ENCODE measurements at places on chromosomes 4 and X.

DNA sequence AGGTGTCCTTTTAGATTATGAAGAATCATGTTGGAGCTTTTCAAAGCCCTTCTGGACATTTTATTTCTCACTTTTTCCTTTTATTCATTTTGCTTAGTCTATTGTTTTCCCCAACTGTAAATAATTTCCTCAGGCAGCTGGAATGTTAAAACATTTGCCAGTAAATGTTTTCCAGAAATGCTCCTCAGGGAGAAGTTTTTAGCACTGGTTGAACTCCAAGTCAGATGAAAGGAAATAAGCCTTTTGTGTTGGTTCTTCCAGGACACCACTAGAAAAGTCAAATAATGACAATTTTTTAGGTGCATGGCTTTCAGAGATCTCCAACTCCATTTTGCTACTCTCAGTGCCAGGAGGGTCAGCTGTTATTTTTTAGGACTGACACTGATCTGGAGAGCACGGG is 127.9 kb downstream of the IL13RA2 start:
- DNase-seq: no peak

- DNase-seq: no peak
Observed at GRCh38 chrX:2823795-2824386, 4.8 kb upstream of the GYG2 start.

DNA sequence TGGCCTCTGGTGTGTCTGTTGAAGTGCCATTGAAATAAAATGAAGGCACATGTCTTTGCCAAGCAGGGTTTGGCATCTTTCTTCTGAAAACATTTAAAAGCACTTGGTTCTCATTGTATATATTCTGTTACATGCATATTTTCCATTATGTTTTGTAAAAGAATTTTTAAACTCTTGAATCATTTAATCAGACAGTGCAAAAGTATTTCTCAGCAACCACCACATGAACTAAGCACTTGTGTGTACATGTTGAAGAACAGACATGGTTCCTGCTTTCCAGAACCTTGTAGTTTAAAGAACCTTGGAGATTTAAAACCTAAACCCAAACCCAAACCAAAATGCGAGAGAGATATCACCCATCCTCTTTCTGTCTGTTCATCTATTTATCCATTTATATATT is 220.3 kb upstream of the GIMD1 start:
- no peak for DNase-seq

GRCh38 chr4:57136281-57136680 is 26.1 kb upstream of the IGFBP7 start:
- DNase-seq: no peak

- peak; percentile 1 for DNase-seq
Observed at GRCh38 chr4:145644699-145645098, 25.5 kb downstream of the MMAA start.

GRCh38 chrX:34884817-34885216 is 57.8 kb upstream of the FAM47B start:
- no peak for DNase-seq

DNA sequence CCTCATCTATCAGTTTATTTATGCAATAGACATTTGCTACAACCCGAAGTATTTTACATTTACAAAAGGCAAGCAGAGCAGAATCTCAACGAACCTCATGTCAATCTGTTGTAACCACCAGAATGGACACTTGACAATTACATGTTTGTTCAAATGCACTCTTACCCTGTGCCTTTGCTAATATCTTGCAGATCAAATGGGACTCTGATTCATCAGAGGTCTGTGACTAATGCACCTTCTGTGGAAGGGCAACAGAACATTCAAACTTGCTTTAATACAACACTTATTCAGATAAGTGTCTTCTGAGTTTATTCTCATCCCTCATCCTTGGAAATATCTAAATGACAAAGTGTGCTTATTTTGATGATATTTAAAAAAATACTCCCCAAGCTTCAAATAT is 644.7 kb upstream of the PCDH10 start:
- DNase-seq: no peak

GRCh38 chr4:6147441-6147840 is 52.9 kb downstream of the JAKMIP1 start:
- DNase-seq: no peak

DNA sequence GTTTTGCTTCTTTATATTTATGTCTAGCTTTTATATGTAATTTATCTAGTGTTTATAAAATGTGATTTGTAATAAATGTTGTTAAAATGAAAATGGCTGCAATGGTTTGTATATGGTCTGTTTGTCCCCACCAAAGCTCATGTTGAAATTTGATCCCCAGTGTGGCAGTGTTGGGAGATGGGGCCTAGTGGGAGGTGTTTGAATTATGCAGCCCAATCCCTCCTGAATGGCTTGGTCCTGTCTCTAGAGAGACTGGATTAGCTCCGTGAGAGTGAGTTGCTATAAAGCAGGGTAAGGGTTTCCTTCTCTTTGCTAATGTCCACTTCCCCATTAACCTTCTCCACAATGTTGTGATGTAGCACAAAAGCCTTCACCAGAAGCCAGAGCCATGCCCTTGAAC is 30.0 kb upstream of the JADE3 start:
- DNase-seq: peak; percentile 80

Measured in NCI-H82 (cell line).